ENCODE measurements at places on chromosomes 13 and 19. TPM values are rescaled to one million over a fixed set of nuclear protein-coding genes. Genes with fewer than 3 reads are reported as not detected.

Gene ZNF610
- 2.5 TPM for total RNA-seq

Gene ZNF417
- total RNA-seq = 17.7 TPM

Gene FFAR1
- total RNA-seq = not detected

DNA sequence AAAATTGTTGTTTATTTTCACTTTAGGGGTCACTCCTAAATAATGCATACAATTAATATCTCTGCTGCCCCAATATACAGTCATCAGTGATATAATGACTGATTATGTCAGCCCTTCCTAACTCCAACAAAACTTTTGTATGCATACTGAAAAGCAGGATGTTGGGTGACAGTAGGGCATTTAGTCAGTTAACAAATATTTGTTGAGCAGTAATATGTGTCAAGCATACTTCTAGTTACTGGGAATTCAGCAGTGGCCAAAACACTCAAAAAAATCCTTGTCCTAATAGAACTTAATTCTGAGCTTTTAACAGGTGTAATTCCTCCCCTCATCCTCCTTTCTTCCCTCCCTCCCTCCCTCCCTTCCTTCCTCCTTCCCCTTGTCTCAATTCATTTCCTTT, 560.7 kb upstream of the KLHL1 start:
- no peak overlapping the region for H3K4me3 ChIP-seq
- H3K27ac ChIP-seq = no peak overlapping the region
- H3K27me3 ChIP-seq = no peaks in the 10 kb centered on the region
- H3K36me3 ChIP-seq = no peaks in the 10 kb centered on the region
- DNase-seq = no peak
- no peaks in the 10 kb centered on the region for H3K4me1 ChIP-seq

GRCh38 chr13:23868521-23868920, 20.7 kb downstream of the MIPEP start:
- DNase-seq = no peak
- H3K36me3 ChIP-seq = no peaks in the 10 kb centered on the region
- H3K4me1 ChIP-seq = peaks cover 10% of the 10 kb centered on the region
- H3K4me3 ChIP-seq = no peak overlapping the region
- H3K27ac ChIP-seq = no peak overlapping the region
- H3K27me3 ChIP-seq = no peaks in the 10 kb centered on the region

- H3K27ac ChIP-seq = no peak overlapping the region
- no peak overlapping the region for H3K4me3 ChIP-seq
- no peaks in the 10 kb centered on the region for H3K4me1 ChIP-seq
- H3K36me3 ChIP-seq = no peaks in the 10 kb centered on the region
- DNase-seq = no peak
Observed at GRCh38 chr13:101757446-101758039, 305.1 kb downstream of the ITGBL1 start.

DNA sequence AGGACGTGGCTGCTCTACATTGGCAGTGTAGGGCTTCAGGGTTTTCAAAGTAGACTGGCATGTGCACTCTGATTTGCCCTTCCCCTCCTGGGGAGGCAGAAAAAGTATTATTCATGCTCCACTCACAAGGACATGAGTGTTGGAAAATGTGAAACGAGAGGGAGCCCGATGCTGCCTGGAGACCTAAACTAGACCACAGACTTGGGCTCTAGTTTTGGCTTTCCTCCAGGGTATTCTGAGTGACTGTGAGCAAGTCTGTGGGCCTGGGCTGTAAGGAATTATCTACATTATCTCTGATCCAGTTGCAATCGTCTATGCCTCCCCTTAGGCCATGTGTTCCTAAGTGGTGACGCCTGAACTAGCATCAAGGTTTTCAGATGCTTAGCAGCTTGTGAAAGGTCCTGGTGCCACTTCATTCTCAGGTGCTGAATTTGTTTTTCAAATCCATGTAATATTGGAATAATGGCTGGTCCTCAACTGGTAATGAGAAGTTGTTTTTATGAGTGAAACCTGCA, 55.0 kb downstream of the MRPL57 start:
- no peaks in the 10 kb centered on the region for H3K27me3 ChIP-seq
- H3K27ac ChIP-seq = no peak overlapping the region
- no peaks in the 10 kb centered on the region for H3K4me1 ChIP-seq
- no peaks in the 10 kb centered on the region for H3K36me3 ChIP-seq
- no peak for DNase-seq
